ENCODE measurements at places on chromosomes 2 and 18.

- DNase-seq = no peak
Observed at GRCh38 chr2:185291035-185291647, 447.5 kb upstream of the FSIP2 start.

DNA sequence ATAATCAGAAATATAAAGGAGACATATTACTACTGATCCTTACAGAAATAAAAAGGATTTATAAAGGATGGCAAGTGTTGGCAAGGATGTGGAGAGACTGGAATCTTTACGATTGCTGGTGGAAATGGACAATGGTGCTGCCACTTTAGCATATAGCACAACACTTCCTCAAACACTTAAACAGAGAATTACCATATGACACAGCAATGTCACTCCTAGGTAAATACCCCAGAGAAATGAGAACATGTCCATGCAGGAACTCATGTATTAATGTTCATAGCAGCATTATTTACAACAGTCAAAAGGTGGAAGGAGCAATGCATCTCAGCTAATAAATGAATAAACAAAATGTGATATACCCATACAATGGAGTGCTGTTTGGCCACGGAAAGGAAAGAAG is 137.5 kb downstream of the NDUFA10 start:
- no peak for DNase-seq

DNA sequence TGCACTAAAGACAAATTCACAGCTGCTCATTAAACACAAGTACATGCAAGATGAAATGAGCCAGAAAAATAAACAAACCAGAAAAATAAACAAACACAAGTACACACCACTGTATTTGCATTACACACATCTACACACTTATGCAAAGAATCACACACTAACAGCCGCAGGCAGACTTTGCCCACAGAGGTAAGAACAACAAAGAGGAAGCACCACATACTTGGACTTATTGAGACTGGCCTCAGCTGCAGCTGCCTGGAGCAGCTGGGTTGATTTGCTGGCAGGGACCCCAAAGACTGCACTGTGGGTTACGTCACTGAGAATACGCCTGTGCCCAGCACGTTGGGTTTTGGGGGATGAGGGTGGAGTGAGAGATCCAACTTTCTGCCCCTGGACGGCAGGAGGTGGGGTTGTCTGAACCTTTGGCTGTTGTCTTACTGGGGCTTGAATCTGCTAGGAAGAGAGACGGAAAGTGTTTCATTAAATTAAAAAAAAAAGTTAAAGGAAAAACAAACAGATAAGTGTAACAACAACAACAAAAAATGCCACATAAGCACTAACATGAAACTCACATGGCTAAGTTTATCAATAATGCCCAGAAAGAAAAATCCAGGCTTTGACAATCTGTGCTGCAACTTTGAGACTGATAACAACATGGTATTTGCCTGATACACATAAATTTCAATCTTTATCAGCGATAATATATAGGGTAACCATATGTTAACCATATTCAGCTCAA is 71.9 kb upstream of the NFU1 start:
- DNase-seq = no peak

DNA sequence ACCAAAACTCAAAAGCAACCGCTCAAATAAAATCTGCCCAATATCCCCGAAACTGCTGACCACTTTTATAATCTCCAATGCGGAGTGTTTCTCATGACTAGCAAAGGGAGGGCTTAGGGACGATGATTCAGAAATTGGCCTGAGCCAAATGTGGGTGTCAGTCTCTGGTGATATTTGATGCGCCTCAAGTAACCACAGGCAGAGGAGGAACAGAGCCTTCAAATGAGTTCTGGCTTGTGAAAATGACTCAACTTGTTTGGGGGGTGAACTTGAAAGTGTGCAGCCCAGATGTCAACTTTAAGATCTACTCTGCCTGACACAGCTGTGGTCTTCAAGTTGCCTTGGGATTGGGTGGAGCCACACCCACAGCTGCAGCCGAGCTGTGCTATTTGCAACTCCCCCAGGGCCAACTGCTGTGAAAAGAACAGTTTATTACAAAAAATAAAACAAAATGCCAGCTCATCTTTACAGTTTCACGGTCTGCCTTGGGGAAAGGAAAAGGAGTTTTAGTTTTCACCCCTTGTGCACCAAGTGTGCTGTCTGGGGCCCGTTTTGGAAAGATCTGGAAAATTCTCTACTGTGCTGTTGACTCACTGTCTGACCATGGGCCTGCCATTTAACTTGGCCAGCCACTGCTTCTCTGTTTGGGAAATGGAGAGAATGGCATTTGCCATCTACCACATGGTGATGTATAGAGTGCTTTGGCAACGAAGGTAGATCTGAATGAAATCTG is 222.1 kb downstream of the MTX2 start:
- DNase-seq = no peak

DNA sequence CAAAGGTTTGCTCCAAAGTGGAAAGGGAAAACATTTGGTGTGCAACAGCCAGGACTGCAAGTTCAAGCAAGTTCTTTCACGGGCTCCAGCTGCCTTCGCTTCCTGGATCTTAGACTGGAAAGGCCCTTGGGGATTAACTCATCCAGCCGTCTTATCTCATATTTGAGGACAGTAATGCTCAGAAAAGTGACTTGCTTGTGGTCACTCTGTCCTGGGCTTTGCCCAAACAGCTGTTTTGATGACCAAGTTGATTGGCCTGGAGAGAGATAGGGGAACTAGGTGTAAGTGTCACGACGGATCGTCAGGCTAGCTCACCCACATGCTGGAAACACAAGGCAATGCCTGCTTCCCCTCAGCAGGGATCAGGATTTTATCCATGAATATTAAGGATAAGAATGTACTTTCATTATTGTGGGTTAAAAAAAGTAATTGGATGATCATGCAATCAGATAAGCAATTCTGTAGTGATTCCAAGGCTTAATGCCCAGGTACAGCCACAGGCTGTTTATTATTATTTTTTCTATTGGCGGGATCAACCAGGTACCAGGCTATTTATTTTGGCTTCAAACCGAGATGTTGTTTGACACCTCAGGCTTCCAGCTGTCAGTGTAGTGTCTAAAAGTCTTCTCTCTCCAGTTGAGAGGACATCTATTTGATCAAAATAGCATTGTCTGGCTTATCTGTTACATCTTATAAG is 162.5 kb upstream of the EPAS1 start:
- no peak for DNase-seq

GRCh38 chr2:20618886-20619521 is 31.9 kb downstream of the HS1BP3 start:
- no peak for DNase-seq

DNA sequence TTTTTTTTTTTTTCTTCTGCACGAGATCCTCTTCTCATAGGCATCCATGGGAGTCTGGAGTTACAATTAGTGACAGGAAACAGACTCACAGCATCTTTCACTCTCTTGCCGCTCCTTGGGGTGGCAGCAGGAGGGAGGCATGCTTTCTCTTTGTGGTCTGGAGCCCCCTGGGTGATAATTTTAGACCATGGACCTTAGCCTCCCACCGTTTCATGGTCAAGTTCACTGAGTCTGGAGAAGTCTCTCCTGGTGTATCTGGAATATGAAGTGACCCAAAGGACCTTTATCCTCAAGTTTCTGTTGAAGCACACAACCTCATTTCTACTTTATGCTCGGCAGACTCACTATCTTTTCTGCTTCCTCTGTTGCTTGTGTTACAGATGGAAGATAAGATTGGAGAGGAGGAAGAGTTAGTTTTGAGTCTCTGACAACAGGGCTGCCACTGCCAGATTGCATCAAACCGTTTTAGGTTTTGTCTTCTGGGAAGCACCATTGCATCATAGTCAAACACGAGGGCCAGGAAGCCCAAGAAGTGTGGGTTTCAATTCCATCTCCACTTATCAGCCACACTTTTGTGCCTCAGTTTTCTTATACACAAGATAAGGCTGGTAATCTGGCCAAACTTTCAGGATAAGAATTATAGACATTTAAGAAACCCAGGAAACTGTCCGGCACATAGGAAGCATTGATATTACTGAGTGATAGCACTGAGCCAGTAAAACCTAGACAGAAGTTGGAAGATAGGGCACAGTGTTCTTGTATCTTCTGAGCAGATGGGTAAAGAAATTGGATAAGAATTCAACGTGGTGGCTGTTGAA is 62.3 kb downstream of the ADCYAP1 start:
- no peak for DNase-seq

DNA sequence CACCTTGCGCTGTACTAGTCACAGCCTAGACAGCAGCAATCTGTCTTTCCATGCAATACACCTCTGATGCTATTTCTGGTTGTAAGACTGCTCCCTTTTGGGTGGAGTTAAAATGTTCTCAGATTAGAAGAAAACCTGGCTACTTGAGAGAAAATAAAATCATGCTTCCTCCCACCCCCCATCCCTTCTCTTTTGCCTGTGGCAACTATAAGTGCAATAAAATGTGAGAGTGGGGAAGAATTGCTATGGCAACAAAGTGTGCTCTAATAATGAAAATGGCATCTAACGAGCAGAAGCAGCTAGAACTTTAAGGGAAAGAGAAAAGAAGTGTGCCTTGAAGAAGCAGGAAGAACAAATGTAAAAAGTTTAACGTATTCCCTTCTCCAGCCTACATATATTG is 464.2 kb upstream of the FSHR start:
- DNase-seq = no peak

GRCh38 chr2:174158003-174158402 is 90.3 kb downstream of the OLA1 start:
- no peak for DNase-seq

- DNase-seq = no peak
Observed at GRCh38 chr18:63301434-63301833, 18.1 kb downstream of the BCL2 start.

DNA sequence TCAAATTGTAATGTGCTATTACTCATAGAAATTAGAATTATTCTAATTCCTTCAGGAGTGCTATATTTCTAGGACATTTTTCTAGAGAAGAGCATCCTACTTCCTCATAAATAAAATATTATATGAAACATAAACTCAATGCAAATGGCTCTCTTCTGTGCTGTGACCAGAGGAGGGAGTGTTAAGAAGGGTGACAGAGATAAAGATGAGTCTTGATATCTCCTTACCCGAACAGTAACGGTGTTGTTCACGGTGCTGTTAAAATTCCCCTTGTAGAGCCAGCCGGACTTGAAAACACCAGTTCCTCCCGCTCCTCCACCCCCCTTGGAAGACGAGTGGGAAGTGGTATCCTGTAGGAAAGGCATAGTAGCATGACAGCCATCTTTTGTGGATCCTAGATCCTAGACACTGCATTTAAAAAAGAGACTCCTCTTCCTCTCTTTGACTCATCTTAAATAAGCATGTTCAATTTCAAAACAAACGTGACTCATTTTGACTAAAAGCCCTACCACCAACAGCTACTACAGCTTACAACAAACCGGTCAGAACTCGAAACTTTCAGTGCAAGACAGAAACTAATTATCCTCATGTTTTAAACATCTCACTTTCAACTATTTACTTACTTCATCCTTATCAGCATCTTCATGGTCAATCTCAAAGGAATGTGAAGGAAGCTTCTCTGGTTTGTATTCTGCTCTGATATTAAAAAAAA is 156.3 kb downstream of the DOCK10 start:
- DNase-seq = no peak

- no peak for DNase-seq
Observed at GRCh38 chr2:162159446-162159845, 7.4 kb upstream of the GCG start.

DNA sequence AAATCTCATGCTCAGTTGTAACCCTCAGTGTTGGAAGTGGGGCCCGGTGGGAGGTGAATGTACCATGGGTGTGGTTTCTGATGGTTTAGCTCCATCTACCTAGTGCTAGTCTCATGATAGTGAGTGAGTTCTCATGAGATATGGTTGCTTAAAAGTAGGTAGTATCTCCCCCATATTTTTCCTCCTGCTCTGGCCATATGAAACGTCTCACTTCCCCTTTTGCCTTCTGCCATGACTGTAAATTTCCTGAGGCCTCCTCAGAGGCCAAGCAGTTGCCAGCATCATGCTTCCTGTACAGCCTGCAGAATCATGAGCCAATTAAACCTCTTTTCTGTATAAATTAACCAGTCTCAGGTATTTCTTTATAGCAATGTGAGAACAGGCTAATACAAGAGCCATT is 62.8 kb upstream of the RNF152 start:
- no peak for DNase-seq

DNA sequence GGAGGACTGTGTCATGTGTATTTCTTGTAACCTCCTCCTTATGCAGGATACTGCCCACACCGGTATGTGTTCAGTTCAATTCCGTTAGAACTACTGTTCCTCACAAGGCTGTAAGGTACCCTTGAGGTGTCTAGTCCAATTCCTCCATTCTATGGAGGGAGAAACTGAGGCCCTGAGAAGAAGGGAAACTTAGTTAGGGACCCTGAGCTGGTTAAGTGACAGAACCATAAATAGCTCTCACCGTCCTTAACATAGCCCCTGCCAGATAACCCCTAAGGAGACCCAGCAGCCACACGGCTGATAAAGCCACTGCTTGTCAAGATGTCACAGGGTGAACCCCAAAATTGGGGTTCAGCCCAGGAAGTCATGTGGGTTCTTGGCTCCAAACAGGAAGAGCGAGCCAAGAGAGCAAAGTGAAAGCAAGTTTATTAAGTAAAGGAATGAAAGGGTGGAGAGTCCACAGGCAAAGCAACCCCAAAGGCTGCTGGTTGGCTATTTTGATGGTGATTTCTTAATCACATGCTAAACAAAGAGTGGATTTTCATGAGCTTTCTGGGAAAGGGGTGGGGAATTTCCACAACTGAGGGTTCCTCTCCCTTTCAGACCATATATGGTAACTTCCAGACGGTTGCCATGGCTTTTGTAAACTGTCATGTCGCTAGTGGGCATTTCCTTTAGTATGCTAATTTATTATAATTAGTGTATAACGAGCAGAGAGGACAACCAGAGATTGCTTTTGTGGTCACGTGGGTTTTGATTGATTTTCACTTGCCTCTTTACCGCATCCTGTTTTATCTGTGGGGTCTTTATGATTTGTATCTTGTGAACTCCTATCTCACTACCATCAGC is 83.4 kb upstream of the RTN4 start:
- peak; percentile 18 for DNase-seq

DNA sequence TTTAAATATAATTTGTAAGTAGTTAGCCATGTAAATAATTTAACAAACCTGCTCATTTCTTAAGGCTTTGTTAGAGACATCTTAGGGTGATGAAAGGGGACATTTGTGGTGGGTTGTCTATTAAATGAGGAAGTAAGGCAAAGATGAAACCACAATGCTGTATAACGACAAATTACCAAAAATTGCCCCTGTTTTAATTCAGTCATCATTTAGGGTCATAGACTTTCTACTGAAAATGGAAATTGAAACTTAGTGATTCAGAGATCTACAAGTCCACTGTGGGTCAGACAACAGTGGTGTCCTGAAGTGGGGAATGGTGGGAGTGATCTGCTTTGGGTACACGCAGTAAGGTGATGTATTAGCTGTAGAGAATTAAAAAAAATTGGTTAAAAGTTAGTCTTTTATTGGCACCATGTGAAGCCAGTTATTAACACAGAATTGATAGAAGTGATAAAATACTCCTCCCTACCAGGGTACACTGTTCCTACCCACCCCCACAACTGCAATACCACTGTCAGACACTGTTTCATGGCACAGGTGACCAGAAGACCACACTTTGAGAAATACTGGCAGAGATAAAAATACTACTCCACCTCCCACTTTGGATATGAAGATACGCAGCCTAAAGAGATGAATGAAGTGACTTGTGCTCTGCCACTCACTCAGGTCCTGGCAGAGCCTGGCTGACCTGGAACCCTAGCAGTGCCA is 13.4 kb downstream of the CERS6 start:
- DNase-seq = no peak

- DNase-seq = no peak
Observed at GRCh38 chr2:122019724-122020123, 264.3 kb downstream of the TSN start.
